ENCODE measurements at places on chromosomes 2 and 18.
A peak's percentile ranks its signal among the peaks of the same experiment; 100 is the strongest.

- no peak for DNase-seq
These were observed 65.8 kb upstream of the ALK start for GRCh38 chr2:29987146-29987545.

DNA sequence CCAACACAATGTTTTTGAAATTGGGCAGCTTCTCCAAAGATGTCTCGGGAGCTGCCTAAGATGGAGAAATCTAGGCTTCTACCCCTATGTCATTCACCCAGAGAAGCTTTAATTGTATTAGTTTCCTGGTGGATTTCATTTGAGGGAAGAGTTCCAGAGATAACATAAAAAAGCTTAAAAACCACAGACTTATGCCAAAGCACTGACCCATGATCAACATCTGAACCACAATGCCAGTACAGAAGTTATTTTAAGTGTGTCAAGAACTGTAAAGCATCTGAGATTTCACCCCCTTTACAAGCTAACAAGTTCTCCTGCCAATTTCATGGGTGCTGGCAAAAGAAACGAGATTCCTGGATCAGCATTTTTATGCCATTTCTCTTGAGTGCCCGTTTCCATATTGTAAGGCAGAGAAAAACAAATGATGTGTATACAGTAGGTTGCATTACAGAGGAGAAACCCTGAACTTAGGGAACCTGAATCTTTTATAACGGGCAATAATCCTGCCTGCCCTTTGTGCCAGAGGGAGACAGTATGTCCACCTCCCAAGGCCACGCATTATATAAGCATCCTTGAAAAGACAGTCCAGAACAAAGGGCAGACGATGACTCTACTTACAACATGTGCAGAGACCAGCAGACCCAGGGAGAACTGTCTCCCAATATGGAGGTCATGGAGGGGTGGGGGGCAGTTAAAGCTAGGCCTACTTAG, 44.1 kb downstream of the MREG start:
- no peak for DNase-seq

- no peak for DNase-seq
These were observed 86.7 kb downstream of the C18orf54 start for GRCh38 chr18:54444319-54444914.

DNA sequence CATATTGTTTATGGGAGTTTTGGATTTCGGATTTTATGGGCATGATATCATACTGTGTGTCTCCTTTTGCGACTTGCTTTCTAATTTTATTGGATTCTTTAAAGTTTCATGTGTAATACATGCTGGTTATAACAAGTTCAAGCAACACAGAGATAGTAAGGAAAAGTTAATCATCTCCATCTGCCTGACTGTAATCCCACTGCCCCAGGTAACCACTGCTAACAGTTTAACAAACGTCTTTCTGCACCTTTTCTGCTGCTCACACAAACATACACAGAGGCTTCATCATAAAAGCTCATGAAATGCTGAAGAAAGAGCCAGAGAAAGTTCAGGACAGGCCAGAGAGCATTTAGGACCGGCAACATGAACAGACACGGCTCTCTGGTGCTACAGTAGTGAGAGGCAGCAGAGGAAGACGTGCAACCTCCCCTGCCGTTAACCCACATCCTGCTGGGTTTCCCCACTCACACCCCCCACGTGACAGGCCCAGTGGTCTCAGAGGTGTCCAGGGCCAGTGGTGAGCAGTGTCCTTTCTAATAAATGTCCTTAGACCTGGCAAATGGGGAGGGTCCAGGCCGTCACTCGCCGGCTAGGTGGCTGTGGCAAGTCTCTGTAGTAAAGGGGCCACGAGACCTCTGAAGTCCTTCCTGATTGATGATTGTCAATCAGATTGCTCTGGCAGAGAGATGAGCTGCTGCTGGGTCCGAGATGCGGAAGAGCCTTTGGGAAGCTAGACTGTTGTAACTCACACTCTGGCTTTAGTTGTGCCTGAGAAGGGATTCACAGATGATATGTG, 43.0 kb upstream of the SLC1A4 start:
- peak; percentile 73 for DNase-seq

DNA sequence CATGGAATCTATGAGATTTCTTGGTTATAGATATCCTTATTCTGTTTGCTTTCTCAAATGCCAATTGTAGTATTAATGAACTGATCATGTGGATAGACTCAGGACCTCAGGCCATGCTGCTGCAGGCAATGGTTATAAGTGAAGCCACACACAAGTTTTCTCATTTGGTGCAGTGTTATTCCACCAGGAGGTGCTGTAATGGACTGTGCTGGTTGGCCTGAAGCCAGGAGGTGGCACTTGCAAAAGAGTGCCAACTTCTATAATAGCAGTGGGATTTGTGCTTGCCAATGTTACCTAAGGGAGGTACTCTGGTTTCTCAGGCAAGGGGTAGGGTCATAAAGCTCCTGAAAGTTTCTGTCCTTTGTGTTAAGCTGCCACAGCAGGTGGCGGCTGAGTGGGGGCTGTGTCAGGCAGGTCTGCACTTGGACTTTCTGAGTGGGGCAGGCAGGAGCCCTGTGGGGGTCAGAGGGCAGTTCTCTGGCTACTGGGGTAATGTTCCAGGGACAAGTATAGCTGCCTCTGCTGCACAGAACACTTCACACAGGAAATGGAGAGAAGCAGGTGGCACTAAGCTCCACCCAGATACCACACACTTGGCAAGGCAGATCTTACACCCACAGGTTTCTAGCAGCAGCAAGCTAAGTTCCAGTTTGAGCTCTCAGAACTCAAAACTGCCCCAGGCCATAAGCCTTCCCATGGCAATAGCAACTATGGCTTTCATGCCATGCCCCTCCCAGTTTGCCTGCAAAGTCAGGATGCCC, 352.6 kb upstream of the CWC22 start:
- no peak for DNase-seq

DNA sequence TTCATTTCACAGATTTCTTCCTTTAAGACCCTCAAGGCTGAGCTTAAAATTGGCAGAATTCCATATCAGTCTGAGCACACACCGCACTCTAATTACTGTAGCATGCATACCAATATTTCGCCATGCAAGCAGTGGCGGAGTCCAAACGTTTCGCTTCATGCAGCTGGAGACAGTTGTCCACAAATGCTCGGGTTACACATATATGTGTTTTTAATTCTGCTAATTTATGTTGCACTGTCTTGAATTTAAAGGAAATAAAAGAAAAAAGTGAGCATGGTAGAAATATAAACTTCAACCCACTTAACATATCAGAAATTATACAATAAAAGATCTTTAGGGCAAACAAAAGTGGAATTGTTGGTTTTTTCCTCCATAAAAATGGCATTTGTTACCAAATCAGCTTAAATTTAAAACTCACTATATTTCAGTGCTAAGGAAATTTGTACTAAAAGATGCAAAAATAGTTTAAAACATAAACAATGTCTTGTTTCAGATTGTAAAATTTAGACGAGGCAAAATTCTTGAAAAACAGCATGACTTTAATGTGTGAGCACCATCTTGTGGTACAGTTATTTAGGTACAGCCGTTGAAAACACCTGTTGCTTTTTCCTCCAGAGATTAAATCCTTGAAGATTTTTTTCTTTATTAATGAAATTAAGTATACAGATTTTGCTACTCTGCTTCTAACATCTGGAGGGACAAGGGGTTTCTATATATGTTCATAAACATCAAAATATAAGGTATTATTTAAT, 24.1 kb upstream of the KANSL1L start:
- DNase-seq: no peak

DNA sequence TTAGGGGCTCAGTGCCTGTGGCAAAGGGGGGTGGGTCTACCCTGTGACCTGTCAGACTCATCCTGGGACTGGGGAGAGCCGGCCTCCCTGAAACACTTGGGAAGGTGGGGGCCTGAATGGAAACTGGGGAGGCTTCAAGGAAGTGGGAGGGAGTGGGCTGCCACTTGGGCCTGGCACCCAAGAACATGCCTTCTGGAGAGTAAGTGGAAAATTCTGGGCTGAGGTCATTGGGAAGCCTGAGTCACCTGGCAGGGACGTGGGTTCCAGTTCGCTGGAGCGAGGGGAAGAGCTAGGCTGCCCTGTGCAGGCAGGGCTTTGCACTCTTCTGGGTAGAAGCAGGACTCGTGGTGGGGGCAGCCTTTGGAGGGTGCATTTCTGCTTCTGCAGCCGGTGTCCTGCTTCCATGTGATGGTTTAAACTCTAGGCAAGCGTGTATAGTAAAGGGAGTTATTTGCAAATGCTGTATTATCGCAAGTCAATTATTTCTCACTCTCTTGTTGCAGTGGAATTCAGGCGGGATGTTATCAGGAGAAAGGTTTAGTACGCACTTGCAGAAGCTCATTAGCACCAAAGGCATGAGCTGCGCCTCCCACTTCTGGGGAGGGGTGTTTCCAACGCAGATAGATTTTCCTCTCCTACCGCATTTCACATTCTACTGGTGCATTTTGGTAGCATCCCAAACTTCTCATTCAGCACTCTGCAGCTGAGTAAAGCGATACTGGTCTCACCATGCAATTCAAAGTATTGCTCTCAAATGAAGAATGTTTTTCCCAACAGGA, 3.8 kb downstream of the LRRFIP1 start:
- no peak for DNase-seq

DNA sequence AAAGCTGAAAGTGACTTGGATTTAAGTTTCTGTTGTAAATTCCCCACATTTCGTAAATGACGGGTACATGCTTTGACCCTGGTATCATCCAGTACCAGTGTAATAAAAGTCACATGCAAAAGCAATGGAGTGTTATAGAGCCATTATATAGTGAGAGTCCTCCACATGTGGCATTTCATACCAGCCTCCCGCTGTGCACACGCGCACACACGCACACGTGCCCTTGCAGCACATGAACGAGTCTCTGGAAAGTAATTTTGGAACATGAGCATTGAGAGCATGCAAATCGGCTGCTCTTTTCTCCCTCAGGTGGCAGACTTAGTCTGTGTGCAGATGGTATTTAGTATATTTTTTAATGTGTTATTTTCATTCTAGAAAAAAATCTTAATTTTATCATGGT, 198.1 kb downstream of the ZNF407 start:
- no peak for DNase-seq

- no peak for DNase-seq
These were observed 407.1 kb downstream of the SLC4A3 start for GRCh38 chr2:220034426-220035130.

DNA sequence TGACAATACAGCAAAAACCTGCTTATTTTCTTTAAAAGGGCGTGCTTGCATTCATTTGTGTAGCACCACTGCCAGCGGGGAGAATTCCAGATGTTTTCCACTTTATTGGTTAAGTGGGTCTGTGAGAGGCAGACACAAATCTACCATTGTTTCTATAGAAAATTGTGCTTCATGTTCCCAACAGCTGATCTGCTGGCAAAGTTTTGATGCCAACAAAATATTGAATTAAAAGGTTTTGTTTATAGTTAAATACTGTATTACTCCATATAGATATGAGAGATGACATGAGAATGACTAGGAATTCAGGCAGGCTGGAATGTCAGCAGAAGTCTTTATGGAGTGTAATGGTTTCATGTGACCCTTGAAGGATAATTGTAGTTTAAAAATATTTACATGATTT, 182.7 kb downstream of the MC4R start:
- no peak for DNase-seq

DNA sequence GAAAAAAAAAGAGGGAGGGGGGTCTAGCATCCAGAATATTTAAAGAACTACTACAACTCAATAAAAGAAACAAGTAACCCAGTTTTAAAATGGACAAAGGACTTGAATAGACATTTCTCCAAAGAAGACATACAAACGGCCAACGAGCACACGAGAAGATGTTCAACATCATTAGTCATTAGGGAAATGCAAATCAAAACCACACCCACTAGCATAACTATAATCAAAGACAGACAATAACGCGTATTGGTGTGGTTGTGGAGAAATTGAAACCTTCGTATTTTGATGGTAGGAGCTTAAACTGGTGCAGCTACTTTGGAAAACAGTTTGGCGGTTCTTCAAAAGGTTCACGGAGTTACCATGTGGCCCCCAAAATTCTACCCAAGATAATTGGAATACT, 64.3 kb upstream of the CAB39 start:
- no peak for DNase-seq

- DNase-seq: no peak
These were observed 511.7 kb downstream of the EPHA4 start for GRCh38 chr2:221060376-221060775.

DNA sequence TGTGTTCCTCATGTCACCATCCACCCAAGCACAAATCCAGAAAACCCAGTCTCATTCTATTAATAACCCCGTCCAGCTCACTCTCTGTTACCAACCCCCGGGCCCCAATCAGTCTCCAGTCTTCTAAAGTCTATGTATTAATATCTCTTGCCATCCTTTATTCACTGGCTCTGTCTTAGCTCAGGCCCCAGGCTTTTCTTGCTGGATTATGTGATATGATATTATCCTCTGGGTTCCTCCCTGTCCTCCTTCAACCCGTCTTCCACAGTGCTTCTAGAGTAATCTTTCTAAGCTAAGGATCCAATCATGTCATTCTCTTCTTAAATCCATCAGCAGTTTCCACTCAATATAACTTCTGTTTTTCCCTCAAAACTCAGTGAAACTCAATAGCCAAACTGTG, 240.5 kb upstream of the OSR1 start:
- DNase-seq: no peak

DNA sequence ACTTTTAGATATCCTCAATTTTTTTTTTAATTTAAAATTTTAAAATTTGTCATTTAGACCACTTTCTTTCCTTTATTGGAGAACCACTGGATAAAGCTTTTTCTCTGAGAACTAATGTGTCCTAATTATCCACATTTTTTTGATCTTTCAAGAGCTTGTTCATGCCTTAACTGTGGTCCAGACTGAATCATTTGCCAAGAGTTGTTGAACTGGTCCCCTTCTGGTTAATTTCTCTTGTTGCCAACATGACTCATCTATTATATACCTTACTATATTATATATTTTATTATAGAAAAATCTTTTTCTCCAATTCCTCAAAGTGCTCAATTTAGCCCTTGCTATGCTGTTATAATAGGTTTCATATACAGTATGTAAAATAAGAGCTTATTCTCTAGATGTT, 53.1 kb upstream of the TMEM87B start:
- DNase-seq: no peak

DNA sequence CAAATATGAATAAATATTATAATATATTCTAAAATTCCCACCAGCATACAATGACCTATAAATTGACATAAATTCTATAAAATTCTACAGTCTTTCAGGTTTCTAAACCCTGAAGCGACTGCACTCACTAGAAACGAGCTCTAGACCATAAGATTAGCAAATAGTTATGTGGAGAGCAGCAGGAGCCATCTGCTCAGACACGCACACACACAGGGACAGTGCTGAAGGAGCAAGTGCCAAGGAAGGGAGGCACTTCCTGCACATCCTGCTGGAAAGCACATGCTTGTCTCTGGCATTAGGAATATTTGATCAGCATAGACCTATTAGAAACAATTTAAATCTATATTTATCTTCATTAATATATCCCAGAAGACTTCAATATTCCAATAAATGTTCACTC, 713.9 kb upstream of the CDH2 start:
- DNase-seq: no peak

DNA sequence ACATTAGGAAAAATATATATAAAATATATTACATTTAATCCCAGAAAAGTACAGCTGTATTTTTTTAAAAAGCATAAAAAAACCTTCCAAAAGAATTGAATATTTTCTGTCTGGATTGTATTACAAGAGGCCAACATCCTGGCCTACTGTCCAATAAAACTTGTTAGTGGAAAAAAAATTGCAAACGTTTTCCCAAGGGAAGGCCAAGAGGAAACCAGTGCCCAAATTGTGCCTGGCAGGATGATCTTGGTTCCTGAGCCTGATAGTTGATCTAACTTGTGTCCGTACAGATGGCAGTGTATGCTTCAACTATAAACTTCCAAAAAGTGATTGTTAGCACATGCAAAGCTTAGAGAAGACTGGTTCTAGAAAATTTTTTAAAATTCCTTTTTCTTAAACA, 90.6 kb upstream of the LPIN2 start:
- no peak for DNase-seq

Data from GM12892 (cell line).